ENCODE measurements at places on chromosomes 5 and 9.

DNA sequence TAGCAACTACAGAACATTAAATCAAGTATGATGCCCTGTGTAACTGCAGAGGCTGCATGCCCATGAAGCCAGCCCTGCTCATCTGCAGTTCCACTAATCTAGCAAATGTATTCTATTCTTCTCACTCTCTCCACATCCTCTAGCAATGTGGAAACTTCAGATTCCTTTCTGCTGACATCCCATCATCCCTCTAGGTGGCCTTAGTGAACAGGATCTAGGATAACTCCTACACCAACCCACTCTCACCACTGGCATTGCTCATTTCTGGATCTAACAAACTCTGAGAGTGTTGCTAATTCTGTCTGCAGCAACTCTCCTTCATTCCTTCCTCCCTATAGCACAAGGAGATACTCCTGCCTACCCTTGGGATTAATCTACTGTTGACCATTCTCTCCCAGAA, 80.8 kb downstream of the FAM81B start:
- DNase-seq: no peak

- DNase-seq: no peak
These were observed 940 bp upstream of the CAMK4 start for GRCh38 chr5:111223101-111223786.

GRCh38 chr9:137224830-137225694, at the start of gene CYSRT1:
Gene CYSRT1 (plus strand): TSS chr9:137225174. CDS start chr9:137225622, 448 bp downstream.
- DNase-seq: no peak

DNA sequence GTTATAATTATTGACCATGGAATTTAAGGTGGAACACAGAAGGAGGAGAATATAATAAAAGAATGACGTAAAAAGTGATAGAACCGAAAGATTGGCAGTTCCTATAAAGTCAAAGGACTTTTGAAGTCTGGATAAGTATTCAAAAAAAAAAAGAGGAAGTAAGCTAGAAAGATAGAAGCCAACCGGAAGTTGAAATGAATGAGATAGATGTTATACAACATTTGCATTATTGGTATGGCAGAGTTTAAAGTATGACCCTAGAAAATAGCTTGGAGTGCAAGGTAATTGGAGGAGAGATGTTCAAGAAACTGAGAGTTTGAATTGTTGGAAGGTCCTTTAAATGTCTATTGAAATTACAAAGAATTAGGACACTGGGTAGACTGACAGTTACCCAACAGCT, 293.6 kb downstream of the FER start:
- DNase-seq: no peak

- DNase-seq: no peak
These were observed 45.6 kb downstream of the LIX1 start for GRCh38 chr5:97096846-97097245.

- DNase-seq: no peak
These were observed 124.9 kb downstream of the TMEM161B start for GRCh38 chr5:88143693-88144218.

DNA sequence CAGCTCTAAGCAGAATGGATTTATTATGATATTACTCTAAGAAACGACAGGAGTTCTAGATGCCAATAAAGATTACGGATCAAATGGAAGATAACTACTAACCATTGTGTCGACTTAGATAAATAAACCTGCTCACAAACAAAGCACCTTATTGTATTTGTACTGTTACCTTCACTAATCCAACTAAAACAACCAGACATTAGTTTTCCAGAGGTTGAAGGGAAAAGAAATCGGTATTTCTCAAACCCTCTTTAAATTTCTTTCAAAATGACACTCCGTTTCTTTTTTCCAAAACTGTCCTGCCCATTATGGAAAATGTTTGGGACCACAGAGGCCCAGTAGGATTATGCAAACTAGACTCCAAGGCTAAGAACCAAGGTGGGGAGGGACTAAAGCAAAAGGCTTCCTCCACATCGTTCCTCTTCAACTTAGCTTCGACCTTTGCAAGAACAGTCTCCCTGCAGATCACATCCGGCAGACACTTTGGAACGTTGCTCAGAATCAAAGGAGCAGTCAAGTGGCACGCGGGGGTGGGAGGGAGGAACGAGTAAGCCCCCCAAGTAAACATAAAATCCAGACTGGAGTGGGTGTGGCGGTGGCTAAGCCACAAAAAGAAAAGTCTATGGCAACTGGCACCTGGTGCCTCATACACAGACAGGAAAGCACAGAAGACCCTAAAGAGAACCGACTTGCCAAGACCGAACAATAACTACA, 2.7 kb downstream of the MLLT3 start:
- DNase-seq: peak; percentile 54

DNA sequence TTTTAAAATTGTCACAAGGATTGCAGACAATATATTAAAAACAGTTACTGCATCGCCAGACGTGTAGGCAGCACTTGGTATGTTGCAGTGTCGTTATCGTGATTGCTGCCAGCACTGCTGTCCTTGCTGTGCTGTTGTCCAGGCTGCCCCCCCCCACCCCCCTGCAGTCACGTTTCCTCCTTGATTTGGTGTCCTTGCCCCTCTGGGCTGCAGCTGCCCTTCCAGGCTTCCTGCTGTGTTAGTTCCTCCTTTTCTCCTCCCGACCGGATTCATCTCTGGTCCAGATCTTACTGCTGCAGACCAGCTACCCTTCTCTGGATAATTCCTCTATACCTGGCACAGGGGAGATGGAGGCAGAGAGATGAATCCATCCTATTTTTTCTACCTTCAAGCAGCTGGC, 298.9 kb downstream of the TRIM32 start:
- no peak for DNase-seq

DNA sequence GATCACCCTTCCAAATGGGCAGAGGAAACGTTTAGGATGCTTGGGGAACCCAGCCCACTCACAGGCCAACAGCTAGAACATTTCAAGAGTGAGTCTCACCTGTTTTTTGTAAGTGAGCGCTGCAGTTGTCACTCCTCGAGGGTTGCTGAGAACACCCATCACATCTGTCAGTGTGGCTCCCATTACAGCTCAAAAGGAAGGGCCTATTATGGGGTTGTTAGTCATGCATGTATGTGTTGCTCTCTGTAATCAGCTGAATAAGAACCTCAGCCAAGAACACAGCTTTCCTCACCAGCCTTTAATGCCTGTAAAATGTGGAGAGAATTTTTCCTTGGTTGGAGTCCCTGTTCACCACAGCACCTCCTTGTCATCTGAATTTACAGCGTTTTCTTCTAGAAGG, 196.3 kb upstream of the KLF4 start:
- DNase-seq: no peak

GRCh38 chr5:81513982-81514381, 120.0 kb upstream of the ACOT12 start:
- no peak for DNase-seq

DNA sequence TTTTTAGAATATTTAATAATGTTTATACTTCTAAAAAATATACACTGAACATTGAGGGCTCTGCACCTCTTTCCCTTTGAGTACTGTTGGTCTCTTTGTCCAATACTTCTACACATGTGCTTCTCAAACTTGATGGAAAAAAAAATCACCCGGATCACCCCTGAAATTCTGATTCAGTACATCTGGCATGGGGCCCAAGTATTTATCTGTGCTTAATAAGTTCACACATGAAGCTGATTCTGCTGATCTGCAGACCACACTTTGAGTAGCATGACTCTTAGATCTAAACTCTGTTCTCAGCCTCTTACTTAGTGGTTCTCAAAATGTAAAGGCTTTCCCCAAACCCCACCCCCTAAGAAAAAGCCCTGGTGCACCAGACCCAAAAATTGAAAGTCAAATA, 12.0 kb downstream of the RUSC2 start:
- DNase-seq: no peak

DNA sequence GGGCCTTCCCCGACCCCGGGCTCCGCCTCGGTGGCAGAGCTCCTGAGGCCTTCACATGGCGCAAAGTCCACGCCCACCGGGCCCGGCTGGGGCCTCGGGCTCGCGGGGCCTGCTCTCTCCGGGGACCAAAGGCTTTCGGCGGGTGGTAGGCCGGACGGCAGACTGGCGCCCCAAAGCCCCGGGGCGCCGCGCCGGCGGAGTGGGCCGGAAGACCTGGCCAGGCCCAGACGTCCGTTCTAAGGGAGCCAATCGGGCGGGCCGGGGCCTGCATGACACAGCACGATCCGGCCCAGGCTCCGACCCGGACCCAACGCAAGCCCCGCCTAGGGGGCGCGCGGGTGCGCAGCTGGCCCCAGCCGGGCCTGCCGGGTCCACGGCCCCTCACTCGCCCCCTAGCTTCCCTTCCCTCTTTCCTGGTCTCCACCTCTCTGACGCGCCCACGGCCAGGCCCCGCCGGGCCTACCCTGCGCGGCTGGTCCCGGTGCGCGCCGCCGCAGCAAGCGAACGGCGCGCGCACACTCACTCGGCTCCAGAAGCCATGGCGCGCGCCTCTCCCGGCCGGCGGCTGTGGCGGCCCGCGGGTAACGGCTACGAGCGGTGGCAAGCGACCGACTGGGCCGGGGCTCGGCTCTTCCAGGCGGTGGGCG, 488 bp downstream of the VCP start:
- peak; percentile 95 for DNase-seq

GRCh38 chr9:137441289-137441934, at the start of gene ENTPD8:
Gene ENTPD8 (minus strand): TSS chr9:137441357. CDS start chr9:137438285, 3,072 bp downstream.
- peak; percentile 87 for DNase-seq
